ENCODE measurements at places on chromosomes 5 and 9.

DNA sequence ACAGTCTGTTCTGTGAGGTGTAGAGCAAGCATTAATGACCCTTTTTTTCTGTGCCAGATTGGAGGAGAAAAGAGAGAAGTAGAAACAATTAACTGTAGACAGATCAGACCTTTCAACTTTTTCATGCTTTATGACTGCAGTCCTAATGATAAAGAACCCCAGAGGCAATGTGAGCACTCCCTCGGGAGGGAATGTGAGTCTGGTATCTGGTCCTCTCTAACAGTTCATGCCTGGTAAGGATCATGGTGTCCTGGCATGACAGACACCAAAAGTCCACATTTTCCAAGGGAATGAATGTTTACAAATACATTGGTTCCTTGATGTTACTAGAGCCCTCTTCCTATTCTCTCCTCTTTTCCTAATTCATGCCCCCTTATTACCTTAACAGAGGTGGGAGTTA is 70.3 kb downstream of the MTAP start:
- DNase-seq, result no peak

DNA sequence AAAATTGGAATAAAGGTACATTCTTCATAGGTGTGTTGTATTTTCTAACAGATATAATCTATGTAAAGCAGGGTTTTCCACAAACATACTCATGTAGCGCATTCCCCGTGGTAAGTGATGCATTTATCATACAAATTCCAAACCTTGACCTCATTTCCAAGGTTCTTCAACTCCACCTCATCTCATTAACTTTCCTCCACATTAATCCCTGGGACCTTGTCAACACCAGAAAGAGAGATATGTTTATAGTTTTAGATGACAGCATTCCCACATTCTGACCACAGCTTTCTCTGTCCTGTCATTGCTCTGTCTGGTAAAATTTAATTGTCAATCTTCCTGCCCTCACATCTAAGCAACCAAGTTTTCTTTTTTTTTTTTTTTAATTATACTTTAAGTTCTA is 415.1 kb downstream of the TMEM161B start:
- DNase-seq, result no peak

DNA sequence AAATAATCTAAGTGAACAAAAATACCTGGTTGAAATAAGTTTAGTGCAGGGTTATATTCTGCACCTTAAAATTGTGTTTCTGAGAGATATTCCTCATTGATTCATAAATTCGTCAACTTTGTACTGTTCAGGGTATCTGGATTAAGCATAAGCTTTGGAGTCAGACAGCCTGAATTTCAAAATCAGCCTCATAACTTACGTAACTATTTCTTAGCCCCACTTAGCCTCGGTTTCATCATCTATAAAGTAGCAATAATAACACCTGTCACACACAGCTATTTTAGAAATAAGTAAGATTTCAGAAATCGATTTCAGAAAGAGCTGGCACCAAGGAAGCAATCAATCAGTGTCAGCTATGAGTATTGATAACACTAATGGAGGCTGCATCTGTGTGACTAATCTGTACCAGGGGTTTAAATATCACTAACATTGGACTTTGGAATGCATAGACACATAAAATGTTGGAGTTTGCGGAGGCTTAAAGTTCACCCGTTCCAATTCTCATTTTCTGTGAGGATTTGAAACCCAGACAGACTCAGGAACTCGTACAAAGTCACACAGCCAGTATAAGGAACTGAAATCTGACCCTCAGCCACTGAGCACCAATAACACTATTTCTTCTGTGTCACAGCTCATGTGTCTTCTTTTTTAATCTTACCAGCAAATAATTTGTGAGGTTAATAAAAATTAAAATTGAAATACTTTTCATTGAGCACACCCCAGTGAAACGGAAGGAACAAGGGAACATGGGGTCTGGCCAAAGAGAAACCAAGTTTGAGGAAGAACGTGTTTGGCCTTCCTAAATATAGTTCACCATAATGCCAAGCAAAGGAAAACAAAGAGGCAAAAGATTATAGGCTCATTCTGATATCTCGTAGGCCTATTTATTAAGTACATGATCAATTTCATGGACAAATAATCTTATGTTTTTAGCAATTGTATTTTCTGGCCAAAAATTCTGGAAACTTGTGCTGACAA is 194.4 kb upstream of the PTGER4 start:
- DNase-seq, result no peak

- no peak for DNase-seq
Observed at GRCh38 chr5:108036482-108036881, 345.4 kb downstream of the FBXL17 start.

GRCh38 chr5:178368274-178368673 is 135.7 kb upstream of the PHYKPL start:
- no peak for DNase-seq

- DNase-seq, result no peak
Observed at GRCh38 chr5:83895860-83896259, 175.2 kb upstream of the HAPLN1 start.

DNA sequence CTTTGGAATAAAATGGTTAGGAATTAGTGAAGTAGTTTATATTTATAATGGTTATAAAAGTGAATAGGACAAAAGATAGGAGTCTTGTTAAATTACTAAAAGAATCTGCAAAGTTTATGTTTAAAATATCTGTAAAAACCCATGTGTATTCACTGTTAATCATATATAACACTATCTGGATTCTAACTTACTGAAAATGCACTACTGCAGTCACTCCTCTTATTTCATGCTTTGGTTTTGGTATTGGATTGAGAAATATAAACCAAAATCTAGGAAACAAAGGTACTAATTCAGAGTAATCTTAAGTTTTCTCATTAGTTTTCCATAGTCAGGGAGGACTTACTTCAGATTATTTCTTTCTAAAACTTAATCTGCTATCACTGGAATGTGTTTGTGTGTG is 49.5 kb downstream of the ST8SIA4 start:
- no peak for DNase-seq

- no peak for DNase-seq
Observed at GRCh38 chr5:173881811-173882575, 6.2 kb upstream of the CPEB4 start.

GRCh38 chr5:97182571-97183099 is 412 bp downstream of the RIOK2 start:
- no peak for DNase-seq

DNA sequence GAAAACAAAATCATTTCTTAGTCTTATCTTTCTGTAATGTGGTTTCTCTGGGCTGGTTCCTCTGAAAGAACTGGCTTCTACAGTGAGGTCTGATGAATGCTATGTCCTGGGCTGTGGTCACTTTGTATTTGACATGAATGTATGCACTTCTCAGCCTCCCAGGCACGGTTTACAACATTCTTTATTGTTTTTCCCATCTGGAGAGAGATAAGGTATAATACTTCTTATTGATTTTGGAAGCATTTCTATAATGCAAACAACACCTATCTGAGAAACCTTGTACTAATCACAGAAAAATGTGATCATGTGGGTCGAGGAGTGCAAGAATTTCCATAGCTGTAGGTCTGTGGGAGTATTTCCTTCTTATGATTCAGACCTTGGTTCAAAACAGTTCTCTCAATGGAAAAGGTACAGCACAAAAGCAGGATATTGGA is 46.9 kb downstream of the ACTBL2 start:
- no peak for DNase-seq

DNA sequence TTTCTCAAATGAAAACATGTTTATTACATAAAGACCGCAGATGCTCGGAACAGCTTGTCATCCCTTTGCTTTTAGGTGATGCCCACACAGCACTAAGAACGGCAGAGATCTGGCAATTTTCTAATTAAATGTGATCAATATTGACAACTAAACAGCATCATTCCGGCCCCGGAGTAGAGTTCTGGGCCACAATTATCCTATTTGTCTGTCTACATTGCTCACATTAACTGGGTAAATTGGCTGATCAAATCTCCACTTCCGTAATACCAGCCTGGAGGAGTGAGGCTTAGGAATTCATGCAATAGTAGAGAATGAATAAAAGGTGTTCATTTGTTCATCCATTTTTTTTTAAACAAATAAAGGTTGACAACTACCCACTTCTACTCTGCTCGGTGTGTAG is 245.1 kb upstream of the C9orf72 start:
- DNase-seq, result no peak

DNA sequence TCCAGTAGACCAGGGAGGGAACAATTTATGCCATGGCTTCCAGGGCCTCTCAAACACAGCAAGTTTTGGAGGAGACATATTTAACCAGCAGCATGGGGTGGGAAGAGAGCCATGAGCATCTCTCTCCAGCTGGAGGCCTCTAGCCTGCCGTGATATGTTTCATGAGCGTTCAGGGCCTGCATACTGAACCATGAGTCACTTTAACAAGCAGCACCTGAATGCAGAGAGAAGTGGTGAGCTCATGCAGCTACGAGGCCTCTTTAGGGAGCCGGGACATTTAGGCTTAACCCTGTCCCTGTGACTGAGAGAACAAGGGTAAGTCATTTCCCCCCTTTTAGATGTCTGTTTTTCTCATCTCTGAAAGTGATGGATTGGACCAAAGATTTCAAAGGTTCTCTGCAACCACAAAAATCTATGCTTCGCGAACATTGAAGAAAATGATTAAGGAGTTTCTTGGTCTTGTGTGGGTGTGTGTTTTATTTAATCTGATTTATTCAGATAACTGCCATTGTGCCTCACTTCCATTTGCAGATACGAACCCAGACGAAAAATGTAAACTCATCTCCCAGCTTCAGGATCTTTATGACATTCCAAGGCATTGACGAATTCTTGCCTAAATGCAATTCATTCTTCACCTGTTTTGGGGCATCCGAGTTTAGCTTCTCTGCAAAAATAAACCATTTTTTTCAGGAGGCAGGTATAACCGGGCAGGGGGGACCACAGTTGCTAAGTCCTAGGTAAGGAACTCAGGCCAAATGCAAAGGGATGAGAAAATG is 157.0 kb downstream of the GABBR2 start:
- DNase-seq, result no peak

DNA sequence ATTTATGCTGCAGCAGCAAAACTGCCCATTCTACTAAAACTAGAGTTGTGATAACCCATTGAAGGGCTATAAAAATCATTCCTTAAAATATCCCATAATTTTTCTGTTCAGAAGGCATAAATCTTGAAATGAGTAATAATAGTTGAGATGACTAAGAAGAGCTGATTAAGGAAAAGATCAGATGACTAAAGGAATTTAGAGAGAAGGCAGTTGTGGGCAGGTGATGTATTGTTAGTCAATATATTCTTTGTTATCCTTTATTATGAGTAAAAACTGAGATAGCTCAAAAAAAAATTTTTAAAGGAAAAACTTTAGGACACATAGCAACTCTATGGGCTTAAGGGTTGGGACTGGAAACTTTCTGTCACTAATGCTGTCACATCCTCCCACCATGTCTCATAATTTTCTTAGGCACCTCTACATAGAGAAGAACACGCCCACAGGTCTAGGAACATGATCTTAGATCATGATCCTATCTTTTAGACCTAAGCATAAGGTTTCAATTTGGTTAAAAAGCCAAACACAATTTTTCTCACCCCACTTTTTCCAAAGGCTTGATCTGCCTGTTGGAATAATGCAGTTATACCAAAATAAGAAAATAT is 597.5 kb upstream of the MEF2C start:
- DNase-seq, result no peak

GRCh38 chr5:166992874-166993722 is 1298.3 kb upstream of the WWC1 start:
- DNase-seq, result no peak

DNA sequence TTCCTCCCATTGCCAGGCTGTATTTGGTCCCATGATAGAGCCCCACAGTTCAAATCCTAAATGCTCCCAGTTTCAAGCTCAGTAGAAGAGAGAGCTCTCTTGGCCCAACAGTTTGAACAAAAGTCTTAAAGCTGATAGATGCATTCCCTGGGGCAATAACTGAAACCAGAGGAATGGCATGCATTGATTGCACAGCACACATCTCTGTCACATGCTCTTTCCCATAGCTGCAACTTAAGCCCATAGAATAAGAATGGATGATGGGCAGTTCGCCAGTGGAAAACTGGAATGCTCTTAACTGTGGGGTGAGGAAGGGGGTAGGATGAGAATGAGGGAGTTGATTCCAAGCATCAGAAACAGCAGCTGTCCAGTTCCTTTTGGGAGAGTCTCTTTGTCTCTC is 1942.4 kb upstream of the WWC1 start:
- no peak for DNase-seq

DNA sequence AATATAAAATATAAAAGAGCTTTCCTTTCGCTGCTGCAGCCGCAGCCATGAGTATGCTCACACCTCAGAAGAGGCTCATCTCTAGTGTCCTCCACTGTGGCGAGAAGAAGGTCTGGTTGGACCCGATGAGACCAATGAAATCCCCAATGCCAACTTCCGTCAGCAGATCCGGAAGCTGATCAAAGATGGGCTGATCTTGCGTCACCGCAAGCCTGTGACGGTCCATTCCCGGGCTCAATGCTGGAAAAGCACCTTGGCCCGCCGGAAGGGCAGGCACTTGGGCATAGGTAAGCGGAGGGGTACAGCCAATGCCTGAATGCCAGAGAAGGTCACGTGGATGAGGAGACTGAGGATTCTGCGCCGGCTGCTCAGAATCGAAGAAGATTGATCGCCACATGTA is 12.6 kb upstream of the PRDM12 start:
- DNase-seq, result no peak

- DNase-seq, result no peak
Observed at GRCh38 chr5:29697785-29698414, 1495.6 kb upstream of the CDH6 start.

- DNase-seq, result no peak
Observed at GRCh38 chr5:78006449-78006848, 230.3 kb upstream of the TBCA start.

- DNase-seq, result no peak
Observed at GRCh38 chr5:6736524-6737042, 23.4 kb downstream of the TENT4A start.

DNA sequence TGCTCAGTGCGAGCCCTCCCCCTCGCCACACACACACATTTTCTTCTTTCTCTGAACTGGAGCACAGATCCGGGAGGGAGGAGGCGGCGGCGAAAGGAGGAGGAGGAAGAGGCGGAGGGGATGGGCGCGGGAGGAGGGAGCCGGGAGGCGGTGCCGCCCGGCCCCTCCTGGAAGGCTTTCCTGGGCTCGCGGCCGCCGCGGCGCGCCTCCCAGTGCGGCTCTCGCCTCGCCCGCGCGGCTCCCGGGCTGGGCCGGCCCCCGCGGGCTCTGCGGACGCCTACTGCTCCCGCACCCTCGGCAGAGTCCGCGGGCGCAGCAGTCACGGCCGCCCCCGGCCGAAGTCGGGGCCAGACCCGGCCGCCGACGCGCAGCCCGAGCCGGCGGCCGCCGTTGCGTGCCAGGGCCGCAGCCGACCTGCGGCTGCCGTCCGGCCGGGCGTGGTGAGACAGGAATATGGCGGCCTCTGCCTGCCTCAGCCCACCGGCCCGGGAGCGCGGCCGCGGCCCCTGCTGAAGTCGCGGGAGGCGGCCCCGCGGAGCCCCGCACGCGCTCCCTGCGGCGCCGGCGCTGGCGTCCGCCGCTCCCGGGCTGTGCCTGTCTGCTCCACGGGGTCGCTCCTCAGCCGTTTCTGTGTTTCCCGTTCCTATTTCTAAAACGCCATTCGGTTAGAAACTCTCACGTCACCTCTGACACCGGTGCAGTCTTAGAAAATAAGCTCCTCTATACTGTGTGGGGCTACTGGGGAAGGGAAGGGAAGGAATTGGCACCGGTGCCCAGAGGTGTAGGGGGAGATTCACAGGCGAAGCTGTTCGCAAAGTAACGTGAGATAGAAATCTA is 500 bp upstream of the GNAQ start:
- peak; percentile 90 for DNase-seq

- no peak for DNase-seq
Observed at GRCh38 chr5:124604419-124604818, 142.0 kb downstream of the ZNF608 start.

GRCh38 chr9:1535051-1535450 is 480.1 kb upstream of the SMARCA2 start:
- DNase-seq, result no peak

- no peak for DNase-seq
Observed at GRCh38 chr9:37033682-37034304, at the start of gene PAX5. Gene PAX5 (minus strand): TSS chr9:37034268. CDS start chr9:37034031, 237 bp downstream.

Measured in heart right ventricle (tissue), 16 donors.